ENCODE measurements at places on chromosomes 16 and 17.

DNA sequence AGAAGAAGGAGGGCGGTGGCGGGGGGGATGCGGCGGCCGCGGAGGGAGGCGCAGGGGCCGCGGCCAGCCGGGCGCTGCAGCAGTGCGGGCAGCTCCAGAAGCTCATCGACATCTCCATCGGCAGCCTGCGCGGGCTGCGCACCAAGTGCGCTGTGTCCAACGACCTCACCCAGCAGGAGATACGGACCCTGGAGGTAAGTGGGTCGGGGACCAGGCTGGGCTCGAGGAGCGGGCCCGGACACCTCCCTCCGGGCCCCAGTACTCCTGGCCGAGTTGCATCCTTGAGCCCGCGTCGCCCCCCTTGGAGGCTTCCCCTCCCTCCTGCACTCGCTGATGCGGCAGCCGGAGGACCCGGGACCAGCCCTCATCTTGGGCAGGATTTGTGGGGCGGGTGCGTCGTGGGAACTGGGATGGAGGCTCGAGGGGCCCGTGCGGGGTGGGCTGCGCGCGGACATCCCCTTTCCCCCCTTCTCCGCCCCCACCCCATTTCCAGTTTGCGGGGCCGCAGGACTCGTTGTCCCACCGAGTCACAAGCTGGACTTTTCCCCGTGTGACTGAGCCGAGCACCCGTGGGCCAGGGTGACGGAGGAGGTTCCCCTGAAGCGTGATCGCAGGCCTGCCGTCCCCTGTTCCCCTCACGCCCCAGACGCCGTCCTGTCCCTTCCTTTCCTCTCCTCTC lies 572 bp downstream of the KSR1 start:
- no peak for DNase-seq

DNA sequence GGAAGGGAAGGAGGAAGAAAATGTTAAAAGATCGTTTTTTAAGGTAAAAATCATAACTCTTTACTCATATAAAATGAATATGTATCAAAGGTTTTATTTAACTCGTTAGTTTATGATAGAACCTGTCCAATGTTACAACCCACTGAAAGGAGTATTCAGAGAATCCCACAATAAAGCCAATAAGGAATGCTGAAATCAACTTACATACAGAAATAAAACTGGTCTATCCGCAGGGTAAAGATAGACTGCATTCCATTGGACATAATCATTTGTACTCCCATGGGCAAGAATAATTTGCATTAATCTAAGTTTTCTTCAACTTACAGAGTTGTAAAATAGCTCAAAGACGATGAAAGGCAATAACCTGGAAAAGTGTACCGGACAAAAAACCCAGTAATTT lies 17.9 kb upstream of the BEAN1 start:
- DNase-seq = no peak

DNA sequence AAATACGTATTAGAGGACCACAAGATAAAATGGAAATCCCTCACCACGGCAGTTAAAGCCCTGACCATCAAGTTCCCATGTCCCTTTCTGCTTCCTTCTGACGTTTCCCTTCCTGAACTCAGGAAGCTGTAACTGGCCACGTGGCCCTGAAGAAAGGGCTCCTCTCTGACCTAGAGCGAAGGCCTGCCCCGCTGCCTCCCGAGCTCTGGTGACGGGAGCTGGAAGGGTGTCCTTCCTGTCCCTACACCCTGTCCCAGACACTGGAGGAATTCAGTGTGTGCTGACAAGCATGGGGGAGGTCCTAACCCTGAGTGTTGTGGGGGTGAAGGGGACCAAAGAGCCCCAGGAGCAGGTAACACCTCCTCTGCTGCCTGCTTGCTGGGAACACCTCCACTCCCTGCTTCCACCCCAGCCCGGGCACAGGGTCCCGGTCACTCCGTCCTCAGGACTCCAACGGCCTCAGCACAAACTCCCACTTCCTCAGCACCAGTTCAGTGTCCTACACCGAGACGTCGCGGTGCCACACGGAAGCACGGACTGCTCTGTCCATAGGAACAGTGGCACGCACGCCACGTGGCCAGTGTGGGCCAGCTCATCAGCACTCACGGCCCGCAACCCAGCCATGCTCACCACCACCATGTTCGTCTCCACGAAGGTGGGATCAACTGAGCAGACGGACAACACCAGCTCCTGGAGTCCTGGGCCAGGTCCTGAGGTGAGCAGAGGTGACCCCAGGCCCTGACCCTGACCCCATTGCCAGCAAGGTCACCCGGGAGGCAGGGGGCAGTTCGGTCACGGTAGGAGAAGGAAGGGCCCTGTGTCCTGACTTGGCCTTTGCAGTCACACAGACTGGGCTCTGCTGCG lies 16.9 kb downstream of the TMEM235 start:
- no peak for DNase-seq

DNA sequence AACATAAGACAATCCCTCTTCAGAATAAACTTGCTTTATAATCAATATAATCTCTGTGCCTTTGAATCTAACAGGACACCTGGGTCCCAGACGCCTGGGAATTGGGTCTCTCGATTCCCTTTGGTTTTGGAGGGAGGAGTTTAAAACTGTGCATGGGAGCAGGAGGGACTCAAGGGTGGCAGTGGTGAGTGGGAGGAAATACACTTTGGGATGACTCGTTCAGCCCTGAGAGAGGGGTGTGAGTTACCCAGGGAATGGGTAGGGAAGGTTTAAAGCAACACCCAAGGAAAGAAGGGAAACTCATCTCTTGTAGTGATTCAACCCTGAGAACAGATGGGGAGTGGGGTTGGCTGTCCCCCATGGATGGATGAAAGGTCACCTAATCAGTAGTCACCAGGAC lies 1.6 kb downstream of the RANGRF start:
- DNase-seq = no peak

GRCh38 chr17:55693254-55694216 lies 29.1 kb downstream of the TMEM100 start:
- DNase-seq = no peak

DNA sequence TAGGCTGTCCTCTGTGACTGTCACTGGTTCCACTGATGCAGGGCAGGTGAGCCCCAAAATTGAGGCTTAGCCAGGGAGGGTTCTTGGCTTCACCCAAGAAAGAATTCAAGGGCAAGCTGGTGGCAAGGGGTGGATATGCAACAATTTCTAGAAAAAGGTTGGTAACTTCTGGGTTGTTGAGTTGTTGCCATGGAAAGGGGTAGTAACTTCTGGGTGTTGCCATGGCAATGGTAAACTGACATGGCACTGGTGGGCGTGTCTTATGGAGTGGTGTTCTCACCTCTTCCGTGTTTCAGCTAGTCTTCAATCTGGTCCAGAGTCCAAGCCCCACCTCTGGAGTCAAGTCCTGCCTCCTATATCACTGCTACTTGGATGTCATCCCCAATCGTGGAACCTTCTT lies 9.5 kb upstream of the GUCY2D start:
- no peak for DNase-seq

DNA sequence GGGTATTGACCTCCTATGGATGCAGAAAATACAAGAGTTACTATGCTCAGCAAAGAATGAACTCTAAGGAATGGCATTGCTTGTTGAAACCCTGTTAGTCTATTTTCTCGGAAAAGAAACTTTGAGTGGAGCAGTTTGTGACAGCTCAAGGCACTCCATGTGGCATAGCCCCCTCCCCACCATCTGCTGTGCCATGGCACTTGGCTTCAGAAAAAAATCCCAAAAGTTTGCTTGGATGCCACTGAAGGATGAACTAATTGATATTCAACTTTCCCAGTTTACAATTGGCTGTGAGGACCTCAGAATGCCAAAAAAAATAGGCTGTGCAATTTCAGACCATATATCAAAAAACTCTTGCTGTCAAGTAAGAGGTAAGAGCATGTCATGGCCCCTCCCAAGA lies 1.8 kb downstream of the KRT31 start:
- DNase-seq = no peak

GRCh38 chr17:49110509-49110908 lies 22.1 kb upstream of the B4GALNT2 start:
- no peak for DNase-seq

DNA sequence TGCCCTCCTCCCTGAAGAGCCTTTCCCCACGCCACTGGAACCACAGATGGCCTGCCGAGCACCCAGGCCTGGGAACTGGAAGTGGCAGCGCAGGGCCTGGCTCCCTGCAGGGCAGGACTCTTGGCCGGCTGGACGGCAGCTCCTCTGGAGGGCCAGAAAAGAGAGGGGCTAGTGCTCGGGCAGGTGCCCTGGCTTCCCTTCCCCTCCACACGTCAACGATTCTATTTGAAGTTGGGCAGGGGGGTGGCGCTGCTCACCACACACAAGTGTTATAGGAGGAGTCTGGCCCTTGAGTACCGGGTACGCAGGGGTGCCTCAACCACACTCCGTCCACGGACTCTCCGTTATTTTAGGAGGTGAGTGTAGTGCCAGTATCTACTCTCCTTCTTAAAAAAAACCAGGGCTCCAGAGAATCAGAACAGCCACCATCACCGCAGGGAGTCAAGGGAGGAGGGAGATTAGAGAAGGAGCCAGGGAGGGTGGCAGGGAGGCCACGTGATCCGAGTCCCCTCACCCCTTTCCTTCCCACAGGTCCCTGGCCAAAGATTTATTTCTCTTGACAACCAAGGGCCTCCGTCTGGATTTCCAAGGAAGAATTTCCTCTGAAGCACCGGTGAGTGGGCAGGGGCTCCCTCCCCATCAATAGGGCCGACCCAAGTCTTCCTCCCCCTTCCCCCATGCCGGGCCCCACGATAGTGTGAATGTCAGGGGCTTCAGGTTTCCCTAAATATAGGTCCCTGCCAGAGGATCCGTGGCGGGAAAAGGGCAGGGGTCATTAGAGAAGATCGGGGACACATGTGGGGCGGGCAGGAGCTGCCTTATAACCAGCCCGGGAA lies 1.4 kb upstream of the ALDOA start:
- peak; percentile 50 for DNase-seq

GRCh38 chr16:88438084-88438870 lies 14.8 kb upstream of the ZFPM1 start:
- no peak for DNase-seq

DNA sequence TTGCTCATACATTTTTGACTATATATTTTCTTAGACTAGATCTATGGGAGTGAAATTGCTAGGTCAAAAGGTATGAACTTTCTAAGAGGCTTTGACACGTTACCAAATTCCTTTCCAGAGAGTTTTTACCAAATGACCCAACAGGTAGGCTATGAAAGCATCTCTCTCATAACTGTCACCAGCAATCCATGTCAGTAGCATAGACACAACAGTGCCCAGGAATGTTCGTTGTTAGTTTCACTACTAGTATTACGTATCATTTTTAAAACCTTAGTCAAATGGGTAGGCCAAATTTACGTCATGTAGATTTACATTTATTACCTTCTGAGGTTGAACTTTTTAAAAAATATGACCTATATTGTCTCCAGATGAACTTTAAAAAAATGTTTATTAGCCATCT lies 66.8 kb downstream of the MARCHF10 start:
- DNase-seq = no peak

- no peak for DNase-seq
Measured at GRCh38 chr16:30777591-30778297, 9.3 kb downstream of the ZNF629 start.

DNA sequence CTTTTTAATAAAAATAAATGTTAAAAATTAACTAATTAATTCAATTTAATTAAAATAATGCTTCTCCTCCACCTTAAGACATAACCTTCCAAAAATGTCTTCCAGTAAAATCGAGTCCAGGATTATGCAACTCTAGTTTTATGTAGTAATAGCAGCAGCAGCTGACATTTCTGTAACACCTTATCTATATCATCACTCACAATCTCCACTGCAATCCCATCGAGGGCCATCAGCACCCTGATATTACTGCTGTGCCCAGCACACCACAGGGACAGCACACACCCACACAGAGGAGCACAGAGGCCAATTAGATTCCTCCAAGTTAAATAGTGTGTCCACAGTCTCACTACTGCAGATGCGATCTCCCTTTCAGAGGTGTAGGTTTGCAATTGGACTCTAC lies 2.9 kb downstream of the RPH3AL start:
- no peak for DNase-seq

DNA sequence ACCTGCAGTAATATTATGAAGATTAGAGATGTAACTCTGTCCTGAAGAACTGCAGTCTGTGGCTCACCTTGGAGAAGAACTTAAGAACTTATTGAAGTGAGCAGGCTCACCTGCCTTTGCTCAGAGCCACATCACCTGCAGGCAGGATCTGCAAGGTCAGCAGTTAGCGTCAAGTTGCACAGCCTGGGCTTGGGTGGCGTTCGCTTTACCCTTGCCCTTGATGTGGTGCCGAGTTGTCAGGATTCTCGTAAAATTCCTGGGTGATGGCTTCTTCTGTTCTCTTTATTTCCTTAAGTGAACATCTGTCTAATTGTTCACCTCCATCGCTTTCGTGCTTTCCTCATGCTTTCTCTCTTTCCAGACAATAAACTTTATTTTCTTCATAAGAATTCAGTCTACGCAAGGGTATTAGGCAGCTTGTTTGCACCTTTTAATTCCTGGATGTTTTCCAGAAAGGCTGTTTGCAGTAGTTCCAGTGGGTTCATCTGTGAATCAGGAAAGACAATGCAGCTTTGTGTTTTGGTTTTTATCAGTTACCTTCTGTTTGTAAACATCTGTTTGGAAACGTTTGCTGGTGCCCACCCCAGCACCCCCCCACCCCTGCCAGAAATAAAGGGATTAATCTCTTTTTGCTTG lies 254.3 kb downstream of the WWOX start:
- no peak for DNase-seq

DNA sequence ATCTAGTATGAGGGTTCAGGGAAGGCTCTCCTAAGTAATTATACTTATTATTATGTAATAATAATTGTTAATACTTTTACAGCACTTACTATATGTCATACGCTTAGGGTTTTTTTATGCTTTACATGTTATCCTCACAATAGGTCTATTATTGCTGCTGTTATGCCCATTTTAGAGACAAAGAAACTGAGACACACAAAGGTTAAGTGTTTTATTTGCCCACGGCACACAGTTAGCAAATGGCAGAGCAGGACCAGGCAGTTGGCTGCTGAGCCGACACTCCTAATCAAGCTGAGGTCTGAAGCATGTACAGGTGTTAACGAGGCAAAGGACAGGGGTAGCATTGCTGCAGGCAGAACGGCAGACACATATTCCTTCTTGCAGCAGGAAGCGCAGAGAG lies 443.5 kb downstream of the GRIN2A start:
- no peak for DNase-seq

DNA sequence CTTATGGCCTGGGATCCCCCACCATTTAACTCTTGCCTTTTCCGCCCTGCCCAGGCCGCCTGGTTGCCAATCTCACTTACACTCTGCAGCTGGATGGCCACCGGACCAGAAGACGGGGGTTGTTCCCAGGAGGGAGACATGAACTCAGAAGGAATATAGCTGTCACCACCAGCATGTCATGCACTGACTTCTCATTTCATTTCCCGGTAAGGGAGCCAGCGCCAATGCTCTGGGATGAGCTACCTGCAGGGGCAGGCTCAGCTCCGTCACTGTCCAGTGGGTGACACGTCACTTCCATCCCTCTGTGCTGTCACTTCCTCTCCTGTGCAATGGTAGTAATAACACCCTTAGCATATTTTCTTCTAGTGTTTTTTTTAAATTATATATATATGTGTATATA lies 26.7 kb downstream of the ITGAL start:
- DNase-seq = no peak

- no peak for DNase-seq
Measured at GRCh38 chr17:19018600-19018950, 14.0 kb upstream of the FAM83G start.

DNA sequence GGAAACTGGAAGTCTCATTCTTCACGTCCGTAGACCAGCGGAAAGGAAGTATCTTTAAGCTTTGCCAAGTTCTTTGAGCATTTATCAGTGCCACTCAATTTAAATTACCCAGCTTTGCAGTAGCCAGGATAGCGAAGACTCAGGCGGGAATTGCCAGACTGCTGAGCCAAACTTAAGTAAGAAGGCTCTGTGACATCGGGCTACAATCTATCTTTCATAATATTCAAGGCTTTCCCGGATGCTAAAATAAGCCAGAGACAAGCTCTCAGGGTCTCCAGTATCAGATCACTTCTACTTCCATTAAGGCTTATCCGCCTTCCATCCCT lies 436 bp upstream of the BRIP1 start:
- no peak for DNase-seq
